ENCODE measurements at places on chromosomes 2 and 18.

DNA sequence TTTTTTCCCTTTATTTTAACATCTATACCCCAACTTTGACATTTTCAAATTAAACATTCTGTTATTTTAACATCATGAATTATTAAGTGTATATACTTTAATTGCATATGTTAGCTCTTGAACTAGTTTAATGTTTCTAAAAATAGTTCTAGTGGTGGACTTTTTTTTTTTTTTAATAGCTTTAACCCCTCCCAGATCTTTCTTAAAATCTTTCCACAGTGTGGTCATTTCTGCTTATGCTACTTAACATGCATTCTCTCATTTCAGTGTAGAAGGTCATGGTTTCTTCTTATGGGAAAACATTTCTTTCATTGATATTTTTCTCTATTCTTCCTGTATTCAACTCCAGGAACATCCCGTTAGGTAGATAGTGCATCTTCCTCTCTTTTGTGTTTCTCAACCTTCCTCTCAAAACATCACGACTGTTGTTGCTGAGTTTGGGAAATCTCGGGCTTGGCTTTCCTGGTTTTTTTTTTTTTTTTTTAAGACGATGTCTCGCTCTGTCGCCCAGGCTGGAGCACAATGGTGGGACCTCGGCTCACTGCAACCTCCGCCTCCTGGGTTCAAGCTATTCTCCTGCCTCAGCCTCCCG lies 849 bp upstream of the TMEM18 start:
- DNase-seq, result no peak

DNA sequence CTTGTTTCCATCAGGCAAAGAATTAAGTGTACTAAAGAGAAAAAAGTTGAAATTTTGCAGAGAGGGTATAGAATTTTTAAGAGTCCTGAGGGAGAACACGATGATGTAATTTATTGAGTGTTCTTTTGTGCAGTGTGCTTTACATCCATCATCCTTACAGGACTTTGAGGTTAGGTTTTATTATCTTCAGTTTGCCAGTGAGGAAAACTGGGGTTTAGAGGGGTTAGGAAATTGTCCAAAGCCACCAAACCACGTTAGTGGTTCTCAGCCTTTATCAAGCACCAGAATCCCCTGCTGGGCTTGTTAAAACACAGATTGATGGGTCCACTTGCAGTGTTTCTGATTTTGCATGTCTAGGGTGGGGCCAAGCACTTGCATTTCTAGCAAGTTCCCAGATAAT lies 277.5 kb downstream of the KCNS3 start:
- DNase-seq, result no peak

DNA sequence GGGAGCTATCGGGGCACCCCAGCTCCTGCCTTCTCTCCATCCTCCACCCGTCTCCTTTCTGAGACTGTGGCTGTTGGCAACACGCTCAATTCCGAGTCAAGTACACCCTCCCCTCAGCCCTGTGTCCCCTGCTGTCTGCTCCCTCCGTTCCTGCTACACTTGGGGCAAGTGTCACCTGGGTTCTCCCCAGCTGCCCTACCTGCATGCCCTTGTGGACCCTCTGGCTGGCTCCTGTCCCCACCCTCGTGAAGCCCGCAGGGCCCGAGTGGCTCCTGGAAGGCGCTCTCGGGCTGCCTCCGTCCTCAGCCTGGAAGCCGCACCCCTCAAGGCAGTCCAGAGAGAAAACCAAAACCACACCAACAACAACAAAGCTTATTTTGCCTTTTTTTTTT lies 33.9 kb downstream of the PDIA6 start:
- no peak for DNase-seq

DNA sequence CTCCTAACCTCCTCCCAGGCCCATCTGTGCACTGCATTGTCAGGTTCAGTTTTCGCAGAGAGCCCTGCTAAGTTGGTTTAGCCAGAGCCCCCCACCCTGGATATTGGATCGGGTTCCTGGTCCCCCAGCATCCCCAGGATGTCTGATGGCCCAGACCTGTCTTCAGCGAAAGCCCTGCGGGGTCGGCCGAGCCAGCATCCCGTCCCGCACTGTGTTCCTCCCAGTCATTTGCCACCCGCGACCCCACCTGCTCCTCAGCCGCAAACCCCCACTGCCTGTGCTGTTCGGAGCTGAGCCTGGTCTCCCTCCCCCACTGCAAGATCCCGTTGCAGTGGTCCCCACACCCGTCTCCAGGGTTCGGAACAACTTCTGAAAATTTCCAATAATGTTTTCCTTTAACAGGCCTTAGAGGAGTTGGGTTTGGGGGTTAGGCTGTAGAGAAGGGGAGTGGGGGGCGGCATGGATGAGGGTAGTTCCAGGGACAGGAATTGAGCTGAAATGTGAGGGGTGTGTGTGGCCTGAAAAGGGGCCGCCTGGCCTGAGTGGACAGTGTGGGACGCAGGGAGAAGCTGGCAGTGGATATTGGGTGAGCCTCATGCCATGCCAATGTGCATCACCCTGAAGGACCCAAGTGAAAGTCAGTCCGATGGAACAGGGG lies 1.6 kb upstream of the COPS9 start:
- DNase-seq, result no peak

DNA sequence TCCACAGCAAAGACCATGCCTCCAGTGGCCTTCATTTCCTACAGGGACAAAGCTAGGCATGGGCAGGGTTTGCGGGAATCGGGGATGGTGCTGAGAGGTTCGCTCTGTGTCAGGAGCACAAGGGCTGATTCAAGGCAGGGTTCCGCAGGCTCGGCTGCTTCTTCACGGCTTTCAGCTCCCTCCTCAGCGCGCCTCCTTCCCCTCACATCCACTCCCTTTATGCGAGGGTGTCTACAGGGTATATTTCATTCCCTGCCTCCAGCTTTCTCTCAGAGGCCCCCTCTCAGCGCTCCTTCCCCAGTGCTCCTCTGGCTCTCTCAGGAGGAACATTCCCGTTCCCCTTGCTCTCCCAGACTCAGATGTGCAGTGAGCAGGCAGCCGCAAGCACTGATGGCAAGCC lies 78.7 kb upstream of the ASB18 start:
- no peak for DNase-seq

- DNase-seq, result no peak
These were observed 417.1 kb downstream of the ANKRD30B start for GRCh38 chr18:15165048-15165447.

DNA sequence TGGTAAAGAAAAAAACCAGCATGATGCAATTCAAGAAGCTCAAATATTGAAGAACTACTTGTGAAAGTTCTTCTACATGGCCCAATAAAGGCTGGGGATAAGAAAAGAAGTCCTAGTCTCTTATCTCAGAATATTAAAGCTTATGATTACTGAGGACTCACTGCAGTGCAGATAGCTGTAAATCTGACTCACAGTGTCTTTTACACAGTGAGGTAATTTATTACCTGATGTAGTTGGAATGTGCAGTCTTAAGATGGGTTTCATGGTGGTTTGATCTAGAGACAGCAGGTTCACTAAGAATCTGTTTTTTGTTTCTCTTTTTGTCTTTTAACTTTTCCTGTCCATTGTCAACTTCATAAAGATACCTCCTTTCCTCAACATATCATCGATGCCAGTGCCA lies 484.0 kb upstream of the MAP2 start:
- no peak for DNase-seq

- DNase-seq, result no peak
These were observed 321.5 kb upstream of the TANK start for GRCh38 chr2:160838691-160839090.

- no peak for DNase-seq
These were observed 117.4 kb downstream of the FMNL2 start for GRCh38 chr2:152452256-152452973.

DNA sequence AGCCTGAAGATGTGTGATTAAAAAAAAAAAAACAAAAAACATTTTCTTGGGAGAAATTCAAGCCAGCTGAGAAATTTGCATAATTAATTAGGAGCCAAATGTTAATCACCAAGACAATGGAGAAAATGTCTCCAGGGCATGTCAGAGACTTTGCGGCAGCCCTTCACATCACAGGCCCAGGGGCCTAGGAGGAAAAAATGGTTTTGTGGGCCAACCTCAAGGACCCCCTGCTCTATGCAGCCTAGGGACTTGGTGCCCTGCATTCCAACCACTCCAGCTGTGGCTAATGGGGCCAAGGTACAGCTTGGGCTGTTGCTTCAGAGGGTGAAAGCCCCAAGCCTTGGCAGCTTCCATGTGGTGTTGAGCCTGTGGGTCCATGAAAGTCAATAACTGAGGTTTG lies 241.9 kb upstream of the THUMPD2 start:
- no peak for DNase-seq

GRCh38 chr2:119820275-119820674 lies 60.6 kb downstream of the PTPN4 start:
- peak; percentile 56 for DNase-seq

DNA sequence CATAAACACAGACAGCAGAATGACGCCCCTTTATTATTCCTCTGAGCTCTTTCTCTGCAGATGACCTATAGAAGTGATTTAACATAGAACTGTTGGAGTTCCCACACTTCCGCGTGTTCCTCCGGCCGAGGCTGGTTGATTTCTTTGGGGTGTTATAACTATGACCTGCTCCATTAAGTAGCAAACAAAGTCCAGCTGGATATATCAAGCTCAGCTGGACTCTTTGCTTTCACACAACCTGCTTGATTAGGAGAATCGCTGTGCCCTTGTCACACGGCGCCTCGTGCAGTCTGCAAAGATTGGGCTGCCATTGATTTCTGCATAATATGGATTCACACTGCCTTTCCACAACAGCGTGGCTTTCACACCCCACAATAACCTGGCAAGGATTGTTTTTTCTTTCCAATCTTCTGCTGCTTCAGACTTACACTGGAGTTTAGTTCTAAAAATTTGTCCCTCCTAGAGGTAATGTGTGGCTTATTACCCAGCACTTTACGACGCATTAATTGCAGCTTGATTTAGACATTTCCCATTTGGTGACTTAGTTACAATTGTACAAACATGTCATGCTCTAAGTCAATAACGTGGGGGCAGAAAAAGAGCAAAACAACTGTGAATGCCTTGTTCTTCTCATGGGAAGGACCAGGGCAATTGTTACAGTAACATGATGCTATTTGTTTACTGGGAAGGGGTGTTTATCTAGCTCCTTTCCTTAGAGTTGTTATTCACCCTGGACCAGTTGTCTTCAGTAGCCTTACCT lies 485.7 kb downstream of the TXNL1 start:
- DNase-seq, result no peak

- DNase-seq, result peak; percentile 44
These were observed 201.9 kb downstream of the CLIP4 start for GRCh38 chr2:29317077-29317517.

- no peak for DNase-seq
These were observed 52.1 kb downstream of the L3MBTL4 start for GRCh38 chr18:6362559-6363129.

- no peak for DNase-seq
These were observed 12.6 kb downstream of the DHX57 start for GRCh38 chr2:38863061-38863695.

DNA sequence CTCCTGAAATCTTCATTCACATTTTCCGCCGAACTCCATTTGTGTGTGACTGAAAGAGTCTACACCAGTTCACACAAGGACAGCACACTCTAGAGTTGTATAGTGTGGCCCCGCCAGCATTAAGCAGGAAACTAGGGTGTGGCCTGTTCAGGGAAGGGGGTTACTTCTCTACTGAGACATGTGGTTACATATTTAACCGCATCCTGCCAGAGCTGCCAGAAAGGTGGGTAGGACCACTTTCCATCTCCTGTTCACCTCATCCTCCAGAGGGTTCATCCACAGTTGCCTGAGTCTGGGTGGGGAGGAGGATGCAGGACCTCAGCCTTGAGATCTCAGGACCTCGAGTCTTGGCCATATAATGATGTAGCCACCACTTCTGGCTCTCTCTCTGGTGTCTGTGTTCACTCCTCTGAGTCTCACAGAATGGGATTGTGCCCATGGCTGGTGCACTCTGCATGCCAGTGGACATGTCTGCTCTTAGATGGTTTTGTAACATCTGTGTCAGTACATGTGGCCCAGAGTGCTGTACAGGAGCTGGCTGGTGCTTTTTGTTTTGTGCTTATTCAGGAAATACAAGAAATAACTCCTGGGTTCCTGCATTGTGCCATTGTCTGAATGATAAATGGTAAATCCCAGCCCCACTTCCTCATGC lies 7.7 kb upstream of the SP140L start:
- DNase-seq, result no peak

- DNase-seq, result no peak
These were observed 317.4 kb downstream of the EN1 start for GRCh38 chr2:118529908-118530599.

DNA sequence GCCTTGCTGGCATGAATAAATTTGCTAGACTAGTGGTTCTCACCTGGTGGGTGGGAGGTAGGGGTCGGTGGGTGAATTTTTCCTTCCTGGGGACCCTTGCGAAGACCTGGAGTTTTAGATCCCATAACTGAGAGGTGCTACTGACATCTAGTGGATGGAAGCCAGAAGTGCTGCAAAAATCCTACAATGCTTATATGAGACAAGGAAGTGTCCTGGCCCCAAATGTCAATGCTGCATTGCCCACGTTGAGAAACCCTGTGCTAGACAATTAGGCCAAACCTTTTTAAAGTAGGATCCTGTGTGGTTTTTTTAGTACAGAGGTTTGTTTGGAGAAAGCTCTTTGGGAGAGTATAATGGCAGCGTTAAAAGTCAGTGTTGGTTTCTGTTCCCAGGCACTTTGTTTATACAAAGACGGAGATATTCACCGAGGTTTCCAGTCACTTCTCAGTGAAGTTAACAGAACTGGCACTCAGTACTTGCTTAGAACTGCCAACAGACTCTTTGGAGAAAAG lies 9.6 kb downstream of the SERPINB8 start:
- DNase-seq, result peak; percentile 55

GRCh38 chr2:99469394-99469793 lies 20.4 kb downstream of the REV1 start:
- no peak for DNase-seq

DNA sequence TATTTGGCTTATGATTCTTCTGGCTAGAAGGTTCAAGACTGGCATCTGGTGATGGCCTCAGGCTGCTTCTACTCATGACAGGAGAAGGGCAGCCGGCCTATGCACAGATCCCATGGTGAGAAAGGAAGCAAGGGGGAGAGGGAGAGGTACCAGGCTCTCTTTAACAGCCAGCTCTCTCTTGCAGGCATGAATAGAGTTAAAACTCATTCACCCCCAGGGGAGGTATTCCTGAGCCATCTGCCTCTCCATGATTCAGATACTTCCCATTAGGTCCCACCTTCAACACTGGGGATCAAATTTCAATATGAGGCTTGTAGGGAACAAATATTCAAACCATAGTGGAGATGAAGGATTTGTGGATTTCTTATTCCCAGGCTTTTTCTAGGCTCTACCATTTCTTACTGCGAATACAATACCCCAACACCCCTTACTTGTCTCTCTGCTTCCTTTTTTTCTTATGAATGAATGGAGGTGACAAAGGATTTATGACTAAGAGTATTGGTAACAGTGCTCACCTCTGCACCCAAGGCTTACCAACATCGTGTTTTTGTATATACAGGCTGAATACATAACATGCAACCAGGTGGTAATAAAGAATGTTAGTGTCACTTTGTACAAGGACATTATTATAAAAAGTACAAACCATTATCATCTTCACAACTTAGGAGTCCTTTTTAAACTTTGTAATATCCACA lies 454.6 kb upstream of the TRIB2 start:
- DNase-seq, result no peak
